ENCODE measurements at places on chromosomes 4 and X.

GRCh38 chr4:75031775-75032174 lies 98.9 kb downstream of the PARM1 start:
- no peak for DNase-seq

DNA sequence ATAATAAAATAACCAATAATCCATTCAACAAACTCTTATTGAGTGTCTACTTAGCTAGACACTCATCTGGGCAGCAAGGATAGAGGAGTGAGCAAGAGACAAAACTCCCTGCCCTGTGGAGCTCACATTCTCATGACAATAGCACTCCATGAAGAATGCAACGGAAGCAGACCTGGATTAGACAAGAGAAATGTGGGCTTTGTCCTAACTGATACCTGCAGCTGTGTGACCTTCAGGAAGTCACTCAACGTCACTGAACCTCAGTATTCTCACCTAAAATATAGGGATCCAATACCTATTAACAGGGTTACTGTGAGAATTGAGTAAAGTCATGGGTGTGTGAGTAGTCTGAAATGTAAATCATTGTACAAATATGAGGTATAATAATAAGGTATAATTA lies 61.2 kb downstream of the NDNF start:
- DNase-seq: no peak

GRCh38 chrX:150512461-150512901 lies 55.9 kb upstream of the MTM1 start:
- no peak for DNase-seq

DNA sequence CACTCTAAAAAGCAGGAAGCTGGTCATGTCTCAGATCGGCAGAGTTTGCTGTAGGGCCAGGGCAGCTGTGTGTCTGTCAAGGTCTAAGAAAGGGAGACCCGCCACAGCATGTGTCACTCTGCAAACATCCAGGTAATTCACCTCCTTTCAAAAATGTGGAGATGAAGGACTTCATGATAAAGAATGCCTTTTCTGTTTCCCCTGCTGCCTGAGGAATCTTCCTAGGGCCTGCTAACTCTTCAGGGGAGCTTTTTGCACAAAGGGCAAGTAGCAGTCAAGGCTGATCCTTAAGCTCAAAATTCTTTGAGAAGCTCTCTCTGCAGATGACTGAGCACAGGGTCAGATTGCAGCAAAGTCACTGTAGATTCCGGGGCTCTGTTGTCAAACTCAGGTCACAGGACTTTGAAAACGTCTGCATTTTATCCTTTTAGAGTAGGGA lies 21.1 kb downstream of the RASL11B start:
- no peak for DNase-seq

DNA sequence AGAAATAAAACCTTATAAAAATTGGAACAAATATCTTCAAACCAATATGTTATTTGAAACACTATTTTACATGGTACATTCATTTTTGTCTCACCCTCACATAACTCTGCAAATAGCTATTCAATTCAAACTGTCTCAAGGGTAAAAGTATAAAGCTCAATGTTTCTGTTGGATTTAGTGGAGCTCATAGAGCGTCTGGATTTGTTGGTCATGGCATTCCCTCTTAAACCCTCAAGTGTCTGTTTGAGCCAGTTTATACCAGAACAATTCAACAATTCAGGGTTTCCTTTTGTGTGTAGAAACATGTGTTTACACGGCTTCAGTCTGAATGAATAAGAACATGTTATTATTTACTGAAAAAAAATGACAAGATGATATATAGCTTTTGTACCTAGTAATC lies 161.6 kb downstream of the PCDH18 start:
- no peak for DNase-seq

DNA sequence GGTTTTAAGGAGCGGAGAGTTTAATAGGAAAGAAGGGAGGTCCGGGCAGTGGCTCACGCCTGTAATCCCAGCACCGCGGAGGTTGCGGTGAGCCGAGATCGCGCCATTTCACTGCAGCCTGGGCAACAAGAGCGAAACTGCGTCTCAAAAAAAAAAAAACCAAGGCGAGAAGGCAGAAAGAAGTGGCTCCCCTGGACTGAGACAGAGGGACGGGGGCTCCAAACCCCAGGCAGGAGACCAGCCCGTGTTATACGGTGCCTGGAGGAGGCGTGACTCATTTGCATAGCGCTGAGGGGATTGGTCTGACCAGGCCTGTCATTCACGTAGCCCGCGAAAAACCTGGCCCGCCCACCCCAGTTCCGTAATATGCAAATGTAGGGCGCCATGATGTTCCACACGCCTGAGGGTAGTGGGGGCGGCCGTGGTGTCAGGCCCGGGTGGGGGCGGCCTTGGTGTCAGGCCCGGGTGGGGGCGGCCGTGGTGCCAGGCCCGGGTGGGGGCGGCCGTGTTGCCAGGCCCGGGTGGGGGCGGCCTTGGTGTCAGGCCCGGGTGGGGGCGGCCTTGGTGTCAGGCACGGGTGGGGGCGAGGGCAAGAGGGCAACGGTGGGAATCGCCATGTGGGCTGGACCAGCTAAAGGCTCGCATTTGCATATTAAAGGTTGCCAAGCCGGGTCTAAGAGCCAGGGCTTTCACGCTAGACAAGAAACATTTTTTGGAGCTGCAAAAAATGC lies 2.1 kb downstream of the PLCXD1 start:
- no peak for DNase-seq

DNA sequence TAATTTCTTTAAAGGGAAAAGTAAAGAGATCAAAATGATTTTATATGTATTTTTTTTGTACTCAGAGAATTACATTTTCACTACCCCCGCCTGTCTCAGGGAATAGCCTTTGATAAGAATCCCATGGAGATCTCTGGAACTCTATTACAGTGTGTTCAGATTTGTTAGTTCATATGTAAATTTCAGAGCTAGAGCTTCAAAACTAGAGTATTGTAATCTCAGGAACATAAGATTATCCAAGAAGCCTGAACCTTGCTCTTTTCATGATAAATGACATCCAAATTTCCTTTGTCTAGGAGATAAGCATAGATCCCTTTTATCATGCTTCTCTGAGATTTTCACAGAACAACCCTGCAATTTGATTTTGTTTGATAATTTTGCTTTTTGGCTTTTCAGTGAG lies 82.9 kb downstream of the PDK3 start:
- no peak for DNase-seq

All from NCI-H146 (cell line).